ENCODE measurements at places on chromosomes 2 and 18.
A peak's percentile ranks its signal among the peaks of the same experiment; 100 is the strongest.

DNA sequence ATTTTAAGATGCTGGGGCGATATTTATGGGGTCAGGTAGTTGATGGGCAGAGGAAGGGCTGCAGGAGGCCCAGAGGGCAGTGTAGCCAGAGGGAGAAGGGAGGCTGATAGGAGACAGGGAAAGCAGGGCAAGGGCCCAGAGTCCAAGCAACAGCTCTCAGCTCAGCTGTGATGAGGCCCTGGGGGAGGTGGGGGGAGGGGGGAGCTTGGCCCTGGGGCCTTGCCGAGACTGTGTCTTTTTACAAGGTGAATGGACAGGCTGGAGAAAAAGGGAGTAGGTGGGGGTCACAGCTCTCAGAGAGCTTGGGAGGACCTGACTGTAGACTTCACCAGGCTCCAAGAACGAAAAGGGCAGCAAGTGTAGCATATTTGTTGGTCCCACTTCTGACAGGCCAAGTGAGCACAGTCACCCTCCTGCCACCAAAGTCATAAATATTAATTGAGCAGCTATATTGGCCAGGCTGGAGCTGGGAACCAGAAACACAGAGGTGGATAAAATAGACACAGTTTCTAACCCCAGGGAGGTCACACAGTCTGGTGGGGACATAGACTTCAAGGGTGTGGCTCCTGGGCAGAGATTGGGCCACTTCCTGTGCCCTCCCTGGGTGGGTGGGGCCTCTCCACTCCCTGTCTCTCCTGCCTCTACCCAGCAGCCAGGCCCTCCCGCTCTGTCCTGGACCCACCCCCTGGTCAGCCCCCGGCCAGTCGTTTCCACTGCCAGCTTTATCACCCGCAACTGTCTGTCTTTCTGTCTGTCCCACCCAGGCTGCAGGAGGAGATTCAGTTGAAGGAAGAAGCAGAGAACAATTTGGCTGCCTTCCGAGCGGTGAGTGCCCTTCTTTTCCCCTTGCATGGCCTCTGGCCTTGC is 1.4 kb downstream of the DES start:
- no peak for DNase-seq

DNA sequence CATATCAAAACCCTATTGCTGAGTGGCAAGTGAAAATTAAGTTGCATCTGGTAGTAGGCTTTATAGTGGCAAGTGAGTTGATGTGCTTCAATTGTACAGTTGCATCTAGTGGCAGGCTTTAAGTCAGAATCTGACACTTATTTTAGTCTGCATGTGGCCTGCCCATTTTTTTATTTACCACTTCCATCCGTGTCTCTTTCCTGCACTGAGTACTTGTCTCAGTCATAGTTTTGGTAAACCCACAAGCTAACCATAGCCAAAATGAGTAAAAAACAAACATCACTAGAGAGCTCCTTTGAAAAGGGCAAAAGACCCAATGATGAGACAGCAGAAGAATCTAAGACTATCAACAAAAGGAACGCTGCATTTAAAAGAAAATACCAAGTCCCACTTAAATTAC is 96.0 kb upstream of the CRACDL start:
- no peak for DNase-seq

DNA sequence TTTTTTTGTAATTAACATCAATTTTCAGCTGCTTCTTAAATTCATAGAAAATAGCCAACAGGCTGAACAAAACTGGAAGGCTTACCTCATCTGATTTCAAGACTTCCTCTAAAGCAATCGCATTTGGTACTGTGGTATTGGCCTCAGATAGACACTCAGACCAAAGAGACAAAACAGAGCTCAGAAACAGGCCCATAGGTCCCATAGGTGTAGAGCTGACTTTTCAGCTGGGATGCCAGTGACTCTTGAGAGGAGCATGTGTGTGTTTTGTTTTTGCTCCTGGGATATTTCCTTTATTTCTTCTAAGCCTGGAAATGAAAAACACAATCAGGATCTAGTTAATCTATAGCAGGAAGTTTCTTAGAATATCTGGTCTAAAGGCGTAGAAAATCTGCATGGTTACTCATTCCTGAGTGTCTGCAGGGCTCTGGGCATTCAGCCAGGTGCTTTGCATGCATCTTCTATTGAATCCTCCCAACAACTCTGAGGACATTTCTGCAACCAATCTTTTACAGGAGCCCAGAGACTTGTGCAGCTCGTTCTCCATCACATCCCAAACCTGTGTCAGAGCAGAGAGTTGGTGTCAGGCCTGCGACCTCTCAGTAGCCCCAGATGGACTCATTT is 190.8 kb downstream of the RTP5 start:
- no peak for DNase-seq

DNA sequence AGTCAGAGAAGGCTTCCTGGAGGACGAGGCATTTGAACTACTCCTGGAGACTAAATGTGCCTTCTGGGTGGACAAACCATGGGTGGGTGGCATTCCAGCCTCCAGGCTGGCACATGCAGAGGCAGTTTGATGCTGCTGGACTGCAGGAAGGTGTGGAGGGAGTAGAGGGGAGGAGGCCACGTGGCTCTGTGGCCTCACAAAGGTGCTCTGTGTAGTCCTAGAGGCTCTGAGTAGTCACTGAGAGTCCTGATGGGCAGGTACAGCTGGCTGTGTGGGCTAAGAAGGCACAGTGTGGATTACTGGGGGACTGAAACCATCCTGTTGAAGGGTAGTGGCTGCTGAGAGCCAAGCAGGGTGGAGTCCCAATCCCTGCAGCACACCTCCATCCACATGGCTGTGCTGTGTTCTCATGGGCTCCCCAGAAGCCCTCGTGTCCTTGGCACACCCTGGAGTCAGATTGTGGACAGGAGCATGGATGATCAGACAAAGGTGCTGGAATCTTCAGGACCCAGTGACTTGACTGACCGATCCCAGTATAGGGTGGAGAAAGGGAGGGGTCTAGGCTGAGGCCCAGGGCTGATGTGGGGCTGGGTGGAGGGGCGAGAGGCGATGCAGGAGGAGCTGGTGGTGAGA is 87.4 kb upstream of the HS6ST1 start:
- DNase-seq: no peak

DNA sequence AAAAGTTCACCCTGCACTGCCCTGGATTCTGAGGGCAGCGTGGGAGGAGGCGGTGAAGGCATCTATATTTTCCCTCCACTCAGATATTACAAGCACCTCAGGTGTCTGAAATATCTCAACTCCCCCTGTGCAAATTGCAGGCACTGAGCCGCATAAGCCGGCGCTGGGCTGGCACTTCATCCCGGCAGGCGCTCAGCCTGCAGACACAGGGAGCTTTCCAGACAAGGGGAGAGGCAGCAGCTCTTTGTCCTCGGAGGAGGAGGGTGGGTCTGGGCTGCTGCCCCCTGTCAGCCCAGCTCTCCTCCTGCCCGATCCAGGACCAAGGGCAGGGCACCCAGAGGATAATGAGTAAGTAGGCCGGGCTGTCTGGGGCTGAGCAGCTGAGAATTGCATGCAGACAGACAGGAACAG is 189.3 kb upstream of the MYT1L start:
- no peak for DNase-seq

DNA sequence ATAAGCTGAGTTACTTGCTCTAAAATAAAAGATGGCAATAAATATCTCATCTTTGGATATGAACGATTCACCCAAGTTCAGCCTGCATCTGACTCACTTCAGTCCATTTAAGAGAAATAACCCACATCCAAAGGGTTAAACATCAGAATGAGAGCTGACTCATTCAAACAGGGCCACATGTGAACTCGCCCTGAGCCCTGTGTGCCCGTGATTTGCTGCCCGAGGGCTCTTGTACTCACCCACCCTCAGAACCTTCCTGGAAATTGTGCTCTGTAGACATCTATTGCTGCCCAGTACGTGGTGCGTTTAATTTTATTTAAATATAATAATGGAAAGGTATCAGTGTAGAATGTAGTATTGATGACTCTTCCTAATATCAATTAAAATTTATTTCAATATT is 66.9 kb upstream of the RBM44 start:
- DNase-seq: no peak

DNA sequence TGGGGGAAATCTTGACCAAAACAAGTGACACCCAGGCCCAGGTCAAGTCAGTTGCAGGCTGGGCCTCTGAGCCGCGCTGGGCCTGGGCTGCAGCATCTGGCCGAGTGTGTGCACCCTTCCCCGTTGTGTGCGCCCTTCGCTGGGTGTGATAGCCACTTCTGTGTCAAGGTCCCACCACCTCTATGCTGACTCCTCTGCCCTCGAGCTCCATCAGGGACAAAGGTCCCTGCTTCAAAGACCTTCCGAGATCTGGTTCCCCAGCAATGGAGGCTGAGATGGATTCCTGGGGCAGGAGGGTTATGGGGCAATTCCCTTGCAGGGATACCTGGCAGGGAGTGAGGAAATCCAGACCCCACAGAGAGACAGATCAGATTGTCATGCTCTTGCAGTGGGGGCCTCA is 93.6 kb downstream of the PIEZO2 start:
- no peak for DNase-seq

- DNase-seq: no peak
Measured at GRCh38 chr2:237154082-237154638, 68.5 kb downstream of the COPS8 start.

DNA sequence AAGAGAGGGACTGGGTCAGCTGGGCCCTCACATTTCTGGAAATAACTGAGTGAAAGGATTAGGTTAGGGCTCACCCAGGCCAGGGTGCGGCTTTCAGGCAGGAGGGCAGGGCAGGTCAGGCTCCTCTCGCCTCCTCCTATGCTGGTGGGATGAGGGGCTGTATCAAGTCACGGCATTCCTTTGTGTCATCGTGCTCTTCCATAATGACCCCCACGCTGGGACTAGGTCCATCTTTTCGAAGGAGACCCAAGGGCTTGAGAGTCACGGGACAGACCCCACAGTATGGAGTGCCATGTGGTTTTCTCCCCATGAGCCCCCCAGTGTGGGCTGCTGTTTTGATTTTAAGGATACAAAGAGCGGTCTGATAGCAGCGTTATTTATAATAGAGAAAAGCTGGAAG is 137.8 kb upstream of the COPS8 start:
- DNase-seq: no peak

DNA sequence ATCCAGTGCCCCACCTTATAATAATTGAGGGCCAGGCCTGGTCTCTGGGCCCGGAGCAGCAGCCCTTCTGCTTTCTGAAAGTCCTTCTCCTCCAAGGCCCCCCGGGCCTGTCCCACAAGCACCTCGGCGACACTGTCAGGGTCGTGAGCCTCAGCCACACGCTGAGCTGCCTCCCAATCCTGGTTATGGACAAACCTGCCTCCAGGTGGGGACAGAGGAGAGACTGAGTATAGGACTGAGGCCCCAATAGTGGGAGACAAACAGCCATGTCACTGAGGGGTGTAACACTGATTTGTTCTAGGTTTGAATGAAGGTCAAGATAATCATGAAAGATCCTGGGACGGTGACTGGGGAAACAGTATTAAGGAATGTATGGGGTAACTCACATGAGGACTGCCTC is 11.8 kb downstream of the KRTCAP3 start:
- no peak for DNase-seq

GRCh38 chr2:122528061-122528460 is 772.6 kb downstream of the TSN start:
- no peak for DNase-seq

GRCh38 chr2:44632931-44633689 is 271.4 kb downstream of the CAMKMT start:
- no peak for DNase-seq

DNA sequence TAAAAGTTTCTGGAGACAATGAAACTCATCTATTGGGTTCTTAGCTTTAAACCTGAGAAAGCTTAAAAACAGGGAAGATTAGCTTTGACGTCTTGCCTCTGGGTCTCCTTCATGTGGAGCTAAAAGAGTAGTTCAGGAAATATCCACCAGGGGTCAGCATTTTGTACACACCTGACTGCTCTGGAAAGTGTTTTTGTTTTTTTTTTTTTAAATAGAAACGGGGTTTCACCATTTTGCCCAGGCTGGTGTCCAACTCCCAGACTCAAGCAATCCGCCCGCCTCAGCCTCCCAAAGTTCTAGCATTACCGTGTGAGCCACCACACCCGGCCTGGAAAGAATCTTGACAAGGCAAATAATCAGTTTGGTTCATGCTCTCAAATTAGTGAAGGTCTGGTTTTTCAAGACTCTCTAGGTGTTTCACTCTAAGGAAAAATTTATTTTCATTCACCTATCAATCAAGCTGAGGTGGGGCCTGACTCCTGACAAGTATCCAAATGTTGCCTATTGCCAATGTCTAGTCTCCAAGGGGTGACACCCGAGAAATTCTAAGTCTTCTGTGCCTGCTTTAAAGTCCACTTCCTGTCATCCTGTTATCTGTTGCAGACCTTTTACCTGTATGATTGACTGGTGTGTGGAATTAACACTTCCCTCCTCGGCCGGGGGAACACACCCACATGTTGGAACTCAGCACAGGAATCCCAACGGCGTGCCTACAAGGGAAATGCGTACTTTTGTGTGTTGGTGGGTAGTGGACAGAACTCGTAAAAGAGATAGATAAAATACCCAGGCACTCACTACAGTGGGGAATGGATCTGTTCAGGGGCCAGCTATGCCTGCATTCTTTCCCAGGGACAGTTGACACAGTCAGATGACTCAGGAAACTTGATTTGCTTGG is 11.3 kb downstream of the IL1RN start:
- DNase-seq: no peak

- no peak for DNase-seq
Measured at GRCh38 chr2:70104231-70105111, 17.2 kb downstream of the PCBP1 start.

- no peak for DNase-seq
Measured at GRCh38 chr2:19893520-19894133, 8.2 kb downstream of the TTC32 start.

DNA sequence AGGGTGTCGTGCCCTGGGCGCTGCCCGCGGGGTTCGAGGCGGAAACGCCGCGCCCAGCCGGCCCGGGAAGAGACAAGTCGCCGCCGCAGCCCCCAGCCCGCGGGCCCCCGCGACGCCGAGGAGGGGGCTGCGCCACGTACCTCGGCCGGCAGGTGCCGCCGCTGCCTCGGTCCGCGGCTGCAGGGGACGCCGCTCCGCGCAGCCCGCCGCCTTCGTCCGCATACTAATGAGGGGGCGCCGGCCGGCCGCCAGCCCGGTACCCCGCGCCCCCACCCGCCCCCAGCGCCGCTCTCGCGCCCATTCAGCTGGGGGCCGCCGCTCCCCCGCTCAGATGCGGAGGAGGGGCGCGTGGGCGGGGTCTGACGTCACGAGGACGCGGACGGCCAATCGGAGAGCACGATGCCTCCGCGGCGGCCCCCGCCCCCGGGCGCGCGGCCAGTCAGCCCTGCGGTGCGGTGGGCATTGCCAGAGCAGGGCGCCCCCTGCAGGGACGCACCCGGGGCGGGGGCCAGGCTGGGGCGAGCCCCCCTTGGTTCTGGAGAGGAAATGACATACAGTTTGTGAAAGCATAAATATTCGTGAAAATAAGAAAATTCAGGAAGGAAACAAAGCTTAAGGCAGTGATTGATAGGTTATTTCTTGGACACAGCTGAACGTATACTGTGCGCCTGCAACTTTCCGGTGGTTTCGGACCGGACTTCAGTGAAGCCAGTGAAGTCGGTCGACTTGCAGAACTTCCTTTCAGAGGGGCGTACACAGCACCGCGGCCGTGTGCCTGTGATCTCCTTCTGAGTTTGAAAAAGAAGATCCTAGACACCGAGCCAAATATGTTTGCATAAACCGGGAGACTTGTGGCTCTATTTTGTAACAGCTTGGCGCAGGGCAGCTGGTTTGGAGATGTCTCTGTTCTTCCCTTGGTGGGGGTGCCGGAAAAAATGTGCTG is at the start of gene ST3GAL5:
TSS of gene ST3GAL5 (minus strand) at position 307 of the 943 bp plus-strand sequence. CDS start at position 222, 85 bp downstream.
- DNase-seq: peak; percentile 94

GRCh38 chr2:18754286-18754685 is 164.9 kb upstream of the NT5C1B start:
- DNase-seq: no peak

Measured in stimulated activated CD8-positive, alpha-beta memory T cell treated with anti-CD3 and anti-CD28 coated beads, Interleukin-15, amount 100 ng/mL, for 24 hours (primary cell).